T-helper 1 cell (primary cell): ENCODE measurements at places on chromosomes 12 and 14.
A peak's percentile ranks its signal among the peaks of the same experiment; 100 is the strongest.

- DNase-seq, result no peak
Measured at GRCh38 chr12:112285600-112286401, 96.4 kb downstream of the HECTD4 start.

GRCh38 chr12:44193281-44193680, 357.4 kb downstream of the TMEM117 start:
- DNase-seq, result no peak

GRCh38 chr14:35826952-35827416, 846 bp downstream of the BRMS1L start:
- no peak for DNase-seq

GRCh38 chr14:91835197-91835919, 32.0 kb downstream of the TC2N start:
- peak; percentile 8 for DNase-seq
